Right renal pelvis (tissue), 4 donors: ENCODE measurements at places on chromosomes 4 and X. TPM values are rescaled to one million over a fixed set of nuclear protein-coding genes. Genes with fewer than 3 reads are reported as not detected.

The MUC7 gene
- polyA plus RNA-seq: not detected

The ZFP92 gene
- 1.3 TPM for polyA plus RNA-seq

The UGT2A1 gene
- polyA plus RNA-seq: 68.6 TPM

DNA sequence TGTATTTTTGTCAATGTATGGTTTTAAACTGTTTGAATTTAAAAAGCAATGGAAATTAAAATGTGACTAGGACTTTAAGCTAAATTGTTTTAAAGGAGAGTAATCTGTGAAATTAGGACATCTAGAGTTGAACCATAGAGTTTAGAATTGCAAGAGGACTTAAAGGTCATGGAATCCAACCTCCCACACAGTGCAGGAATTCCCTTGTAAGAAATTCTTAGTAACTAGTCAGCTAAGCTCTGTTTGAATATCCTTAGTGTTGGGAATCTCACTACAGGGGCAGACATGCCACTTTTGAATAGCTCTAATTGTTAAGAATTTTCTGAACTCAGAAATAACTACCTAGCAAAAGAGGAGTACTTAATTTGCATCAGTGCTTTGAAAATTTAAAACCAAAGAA is 292.9 kb downstream of the IL1RAPL1 start:
- DNase-seq: no peak

The SOX3 gene
- not detected for polyA plus RNA-seq

DNA sequence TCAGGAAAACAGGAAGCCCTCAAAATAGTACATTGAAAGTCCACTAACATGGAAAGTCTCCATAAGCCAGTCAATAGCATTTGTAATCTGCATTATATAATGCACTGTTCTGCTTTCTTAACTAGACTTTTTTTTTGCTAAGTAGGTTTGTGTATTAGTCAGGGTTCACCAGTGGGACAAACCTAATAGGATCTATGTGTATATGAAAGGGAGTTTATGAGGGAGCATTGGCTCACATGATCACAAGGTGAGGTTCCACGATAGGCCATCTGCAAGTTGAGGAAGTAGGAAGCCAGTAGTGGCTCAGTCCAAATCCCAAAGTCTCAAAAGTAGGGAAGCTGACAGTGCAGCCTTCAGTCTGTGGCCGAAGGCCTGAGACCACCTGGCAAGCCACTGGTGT is 116.0 kb downstream of the MXRA5 start:
- DNase-seq: no peak

DNA sequence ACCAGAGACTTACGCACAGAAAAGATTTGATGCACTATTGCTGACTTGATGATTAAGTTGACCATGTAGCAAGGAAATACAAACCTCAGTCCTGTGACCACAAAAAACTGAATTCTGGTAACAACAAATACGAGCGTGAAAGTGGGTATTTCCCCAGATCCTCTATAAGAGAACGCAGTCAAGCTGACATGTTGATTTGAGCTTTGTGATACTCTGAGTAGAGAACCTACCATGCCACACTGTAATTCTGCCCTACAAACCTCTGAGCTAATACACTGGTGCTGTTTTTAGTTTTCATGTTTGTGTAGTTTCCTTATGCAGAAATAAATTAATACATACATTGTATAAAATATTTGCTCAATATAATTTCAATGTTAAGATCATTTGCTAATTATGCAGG is 565.6 kb upstream of the EPHA5 start:
- no peak for DNase-seq

The FOXR2 gene
- not detected for polyA plus RNA-seq

The MTMR8 gene
- polyA plus RNA-seq: 2.1 TPM

- no peak for DNase-seq
These were observed 645.0 kb downstream of the PCDH7 start for GRCh38 chr4:31365006-31365690.

GRCh38 chr4:110787109-110787508 is 164.2 kb upstream of the PITX2 start:
- no peak for DNase-seq

The TCEAL9 gene
- polyA plus RNA-seq: 245 TPM

GRCh38 chrX:65866146-65866545 is 173.7 kb downstream of the VSIG4 start:
- no peak for DNase-seq

The MAGEA2B gene
- not detected for polyA plus RNA-seq

DNA sequence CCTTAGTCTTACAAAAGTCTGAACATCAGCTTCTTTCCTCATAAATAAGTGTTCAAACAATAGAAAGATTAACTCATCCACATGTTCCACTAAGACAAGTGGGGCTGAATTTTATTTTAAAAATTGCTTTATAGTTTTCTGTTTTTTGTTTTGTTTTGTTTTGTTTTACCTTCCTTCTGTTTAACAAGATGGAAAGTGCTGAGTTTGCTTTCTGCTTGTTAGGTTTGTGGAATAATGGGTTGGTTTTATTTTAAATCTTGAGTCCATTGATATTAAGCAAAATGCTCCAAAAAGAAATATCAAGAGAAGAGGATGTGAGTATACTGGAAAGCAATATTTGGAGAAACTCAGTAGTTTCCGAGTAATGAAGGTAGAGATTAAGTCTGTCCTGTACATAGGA is 458.7 kb downstream of the FAT4 start:
- DNase-seq: no peak
